ENCODE measurements at places on chromosomes 12 and 14.

- DNase-seq, result peak; percentile 59
Observed at GRCh38 chr14:90726656-90727055, 89.6 kb downstream of the TTC7B start.

DNA sequence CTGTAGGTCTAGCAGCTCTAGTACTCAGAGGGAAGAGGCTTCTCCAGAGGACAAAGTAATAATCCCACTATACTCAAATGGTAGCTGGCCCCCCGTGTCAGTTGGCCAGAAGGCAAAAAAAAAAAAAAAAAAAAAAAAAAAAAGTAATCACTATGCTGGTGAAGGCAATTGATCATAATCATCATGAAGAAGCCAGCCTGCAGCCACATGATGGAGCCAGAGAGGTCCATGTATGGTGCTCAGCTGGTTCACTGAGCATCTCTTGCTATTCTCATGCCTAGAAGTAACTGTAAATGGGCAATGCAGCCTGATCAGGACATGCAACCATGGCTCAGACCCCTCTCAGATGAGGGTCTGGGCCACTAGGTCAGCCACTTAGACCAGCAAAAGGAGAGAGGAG is 378.8 kb downstream of the MED13L start:
- DNase-seq, result no peak

GRCh38 chr14:37590428-37591139 is 4.5 kb downstream of the FOXA1 start:
- no peak for DNase-seq

DNA sequence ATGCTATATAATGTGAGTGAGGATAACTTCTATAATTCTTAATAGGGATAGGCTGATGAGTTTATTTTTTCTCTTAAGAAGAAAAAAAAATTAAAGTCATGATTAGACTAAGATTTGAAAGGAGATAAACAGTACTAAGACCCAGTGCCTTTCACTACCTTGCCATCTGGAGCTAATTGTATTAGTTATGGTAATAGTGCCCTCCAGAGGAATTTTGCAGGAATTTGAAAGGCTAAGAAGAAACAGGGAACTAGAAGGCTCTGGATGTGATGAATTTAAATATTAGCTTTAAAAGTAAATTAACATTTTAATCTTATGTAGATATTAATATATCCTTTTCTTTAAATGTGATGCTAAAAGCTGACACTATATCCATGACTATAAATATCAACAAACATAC is 36.6 kb upstream of the PIK3C2G start:
- DNase-seq, result no peak

- DNase-seq, result no peak
Observed at GRCh38 chr14:92383805-92384204, 60.8 kb downstream of the SLC24A4 start.

- DNase-seq, result no peak
Observed at GRCh38 chr12:123055281-123055766, 74.8 kb downstream of the ARL6IP4 start.

- no peak for DNase-seq
Observed at GRCh38 chr14:51784466-51784865, 75.9 kb upstream of the GNG2 start.

DNA sequence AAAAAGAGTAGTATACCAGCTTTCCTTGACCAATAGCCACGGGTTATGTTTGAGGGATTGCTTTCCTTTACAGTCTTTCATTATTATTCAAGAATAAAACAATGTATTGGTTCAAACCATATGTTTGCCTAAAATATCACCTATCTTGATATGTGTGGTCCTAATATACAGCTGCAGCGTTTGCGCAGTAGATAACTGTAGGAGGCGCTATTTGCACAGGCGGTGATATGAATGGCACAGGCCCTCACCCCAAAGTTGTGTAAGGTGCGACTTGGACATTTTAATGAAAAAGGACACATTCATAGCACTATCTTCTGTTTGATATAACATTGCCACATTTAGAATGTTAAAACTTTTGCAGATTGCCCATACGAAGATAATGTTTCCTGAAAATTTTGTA is 298.4 kb downstream of the TRHDE start:
- no peak for DNase-seq

GRCh38 chr12:46470975-46471374 is 98.4 kb upstream of the SLC38A2 start:
- no peak for DNase-seq

DNA sequence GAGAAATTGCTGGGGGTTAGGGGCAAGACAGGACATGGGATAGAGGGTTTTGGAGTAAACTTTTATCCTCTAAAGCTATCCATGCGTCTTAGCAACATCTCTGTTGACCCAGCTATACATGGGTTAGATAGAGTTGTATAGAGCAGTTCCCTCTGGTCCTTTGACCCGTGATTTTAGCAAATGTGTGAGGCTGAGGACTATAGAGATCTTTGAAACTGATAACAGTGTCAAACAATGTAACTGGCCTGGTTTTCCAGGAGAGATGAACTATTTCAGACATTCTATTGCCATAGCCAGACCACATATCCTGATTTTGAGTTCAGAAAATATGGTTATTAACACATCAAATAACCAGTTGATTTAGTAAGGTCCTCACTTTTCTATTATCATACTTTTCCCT is 60.4 kb downstream of the B4GALNT3 start:
- no peak for DNase-seq

DNA sequence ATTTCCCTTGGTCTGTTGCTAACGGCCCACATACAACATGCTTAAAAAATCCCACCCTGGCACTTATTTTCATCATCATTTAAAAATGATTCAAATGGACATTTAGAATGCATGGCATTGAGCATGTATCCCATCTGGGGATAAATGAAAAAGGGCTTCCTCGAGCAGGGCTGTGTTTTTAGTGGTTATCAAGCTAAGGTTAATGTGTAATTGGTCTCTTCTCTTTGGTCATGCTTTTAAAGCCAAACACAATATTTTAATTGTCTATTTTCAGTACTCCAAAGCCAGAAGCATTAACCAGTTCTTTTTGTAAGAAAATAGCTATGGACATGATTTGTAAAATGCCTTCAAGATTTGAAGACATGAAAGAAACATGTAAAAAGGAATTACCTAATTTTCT is 1.9 kb upstream of the TRHDE start:
- DNase-seq, result no peak

GRCh38 chr12:120654656-120655055 is 14.2 kb downstream of the CABP1 start:
- no peak for DNase-seq

GRCh38 chr14:49294621-49295148 is 291.5 kb downstream of the RPS29 start:
- no peak for DNase-seq

- no peak for DNase-seq
Observed at GRCh38 chr14:64217308-64217707, 76.9 kb downstream of the ESR2 start.

DNA sequence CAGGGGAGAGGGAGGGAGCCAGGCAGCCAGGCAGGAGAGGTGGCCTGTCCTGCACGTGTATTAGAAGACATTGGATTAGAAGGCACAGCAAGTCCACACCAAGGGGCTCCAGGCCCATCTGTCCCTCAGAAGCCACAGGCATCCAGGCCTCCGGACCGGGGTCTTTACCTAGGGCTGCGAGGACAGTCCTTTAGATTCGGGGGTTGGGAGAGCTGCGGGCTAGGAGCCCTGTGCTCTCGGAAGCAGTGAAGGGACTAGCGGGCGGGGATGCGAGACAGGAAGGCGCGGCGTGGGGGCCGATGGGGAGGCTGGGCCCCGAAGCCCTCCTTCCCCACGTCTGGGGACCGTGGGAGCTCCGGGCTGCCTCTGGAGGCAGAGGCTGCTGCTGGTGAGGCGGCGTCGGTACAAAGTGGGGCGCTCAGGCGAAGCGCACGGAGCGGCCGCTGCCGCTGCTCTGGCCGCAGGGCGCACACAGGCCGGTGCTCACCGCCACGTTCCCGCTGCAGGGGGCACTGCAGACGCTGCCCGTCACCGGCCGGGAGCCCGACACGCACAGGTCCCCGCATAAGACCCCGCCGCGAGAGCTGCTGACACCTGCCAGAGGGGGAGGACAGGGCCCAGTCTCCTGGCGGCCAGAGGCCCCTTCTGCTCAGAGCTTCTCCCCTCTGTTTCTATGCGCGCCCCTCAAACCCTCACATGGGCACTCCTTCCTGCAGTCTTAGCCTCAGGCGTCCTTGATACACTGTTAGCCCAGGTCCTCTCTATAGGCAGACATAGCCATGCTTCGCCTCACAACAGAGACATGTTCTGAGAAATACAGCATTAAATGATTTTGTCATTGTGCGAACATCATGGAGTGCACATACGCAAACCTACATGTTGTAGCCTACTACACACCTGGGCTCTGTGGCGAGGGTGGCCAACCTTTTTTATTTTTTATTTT is 17.3 kb downstream of the KRT7 start:
- DNase-seq, result no peak

DNA sequence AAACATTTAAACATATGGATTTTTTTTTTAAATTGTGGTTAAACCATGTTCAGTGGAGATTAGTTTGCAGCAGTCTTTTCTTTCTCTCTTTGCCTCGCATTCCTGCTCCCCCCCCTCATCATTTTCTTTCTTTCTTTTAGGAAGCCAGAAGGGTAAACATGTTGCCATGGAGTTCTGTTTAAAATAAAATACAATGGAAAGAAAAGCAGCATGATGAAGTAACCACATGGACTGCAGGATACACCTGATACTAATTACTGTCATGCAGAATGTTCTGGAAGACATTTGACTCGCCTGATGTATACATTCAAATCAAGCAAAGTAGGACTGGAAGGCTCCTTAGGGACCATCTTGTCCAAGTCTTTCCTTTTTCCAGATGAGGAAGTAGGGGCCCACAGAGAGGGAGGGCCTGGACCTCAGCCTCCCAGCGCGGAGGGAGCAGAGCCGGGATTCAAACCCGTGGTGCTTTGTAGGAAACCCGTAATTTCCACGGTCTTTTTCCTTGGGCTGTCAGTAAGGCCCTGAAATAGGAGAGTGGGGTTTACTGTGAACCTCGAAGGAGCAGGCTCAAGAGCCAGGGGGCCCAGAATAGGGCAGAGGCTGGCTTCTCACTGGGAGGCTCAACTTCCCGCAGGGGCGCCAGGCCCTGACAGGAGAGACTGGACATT is 2.4 kb upstream of the MEG3 start:
- no peak for DNase-seq

DNA sequence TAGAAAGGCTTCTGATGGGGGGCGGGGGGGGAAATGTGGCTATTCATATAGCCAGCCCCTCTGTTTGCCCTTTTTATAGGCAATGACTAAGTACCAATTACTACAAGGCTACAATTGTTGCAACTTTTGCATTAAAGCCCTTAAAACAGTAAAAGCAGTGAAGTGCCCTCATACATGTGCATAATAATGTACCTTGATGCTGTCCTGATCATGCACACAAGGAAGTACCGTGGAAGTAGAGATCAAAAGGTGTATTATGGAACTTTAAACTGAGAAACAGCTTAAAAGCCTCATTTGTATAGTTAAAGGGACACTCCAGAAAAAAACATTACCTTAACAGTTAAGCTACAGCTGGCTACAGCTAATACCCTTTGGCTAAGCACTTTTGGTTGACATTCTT is 111.8 kb downstream of the PLEKHG7 start:
- DNase-seq, result no peak

DNA sequence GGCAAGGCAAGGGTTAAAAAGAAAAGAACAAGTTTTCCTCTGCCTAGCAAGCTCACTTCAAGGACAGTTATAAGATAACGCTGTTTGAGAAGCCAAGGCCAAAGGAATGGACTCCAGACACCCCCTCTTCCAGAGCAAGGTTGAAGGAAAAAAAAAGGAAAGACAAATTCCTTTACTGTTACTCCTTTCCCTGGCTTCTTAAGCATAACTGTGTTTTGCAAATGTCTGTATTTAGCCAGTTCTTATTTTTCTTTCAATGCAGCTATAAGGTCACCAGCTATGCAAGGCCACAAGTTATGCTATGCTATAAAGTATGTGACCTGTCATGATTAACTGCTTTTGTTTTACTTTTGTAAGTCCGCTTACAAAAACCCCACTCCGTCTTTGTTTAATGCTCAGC is 26.6 kb downstream of the ZNF410 start:
- DNase-seq, result no peak

DNA sequence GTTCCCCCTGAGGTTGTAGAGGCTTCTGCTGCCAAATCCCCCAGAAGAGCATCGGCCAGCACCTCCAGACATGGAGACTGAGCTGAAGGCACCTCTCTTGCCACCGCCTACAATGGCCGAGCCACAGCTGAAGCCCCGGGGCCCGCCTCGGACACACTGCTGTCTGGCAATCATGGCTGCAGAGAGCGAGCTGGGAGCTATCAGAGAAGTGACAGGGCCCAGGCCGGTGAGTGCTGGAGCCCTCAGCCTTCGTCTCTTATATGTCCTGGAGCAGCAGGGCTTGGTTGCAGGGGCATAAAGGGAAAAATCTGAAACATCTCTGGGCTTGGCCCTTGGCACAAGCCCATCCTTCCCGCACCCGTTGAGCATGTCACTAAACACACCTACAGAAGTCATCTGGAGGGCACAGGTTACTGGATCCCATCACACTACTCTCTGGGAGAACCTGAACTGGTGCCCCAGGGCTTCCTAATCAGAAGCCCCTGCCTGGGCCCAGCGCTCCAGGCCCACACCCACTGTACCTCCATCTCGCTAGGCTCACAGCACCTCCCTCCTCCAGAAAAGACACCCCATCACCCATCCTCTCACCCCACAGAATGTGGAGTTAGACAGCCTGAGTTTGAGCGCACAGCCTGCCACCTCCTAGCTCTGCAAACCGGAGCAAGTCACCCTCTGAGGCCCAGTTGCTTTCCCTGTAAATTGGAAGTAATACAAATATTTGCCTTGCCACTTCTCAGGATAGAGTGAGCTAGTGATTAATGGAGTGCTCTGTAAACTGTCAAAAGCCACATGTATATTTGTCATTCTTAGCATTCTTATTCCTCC is at the start of gene KRT4:
Gene KRT4, minus strand, starts transcription at position 232 of the 825 bp plus-strand sequence. Its CDS starts 58 bp downstream, at position 174.
- no peak for DNase-seq

DNA sequence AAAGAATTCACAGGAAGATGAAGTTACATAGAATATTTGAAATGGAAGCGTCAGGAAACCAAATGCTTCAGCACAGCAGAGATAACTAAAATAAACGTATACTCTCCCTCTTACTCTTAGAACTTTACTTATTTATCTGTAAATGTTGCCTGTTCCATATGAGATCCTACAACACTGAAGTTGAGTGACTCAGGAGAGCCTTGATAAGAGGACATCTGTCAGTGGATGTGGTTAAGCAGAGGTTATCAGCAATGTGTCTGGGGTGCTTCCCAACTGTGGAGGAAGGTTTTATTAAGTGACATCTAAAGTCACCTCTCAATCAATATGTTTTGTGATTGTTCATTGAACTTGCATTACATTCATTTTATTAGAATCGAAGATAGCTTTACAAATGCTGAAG is 81.9 kb downstream of the NEDD1 start:
- DNase-seq, result no peak

DNA sequence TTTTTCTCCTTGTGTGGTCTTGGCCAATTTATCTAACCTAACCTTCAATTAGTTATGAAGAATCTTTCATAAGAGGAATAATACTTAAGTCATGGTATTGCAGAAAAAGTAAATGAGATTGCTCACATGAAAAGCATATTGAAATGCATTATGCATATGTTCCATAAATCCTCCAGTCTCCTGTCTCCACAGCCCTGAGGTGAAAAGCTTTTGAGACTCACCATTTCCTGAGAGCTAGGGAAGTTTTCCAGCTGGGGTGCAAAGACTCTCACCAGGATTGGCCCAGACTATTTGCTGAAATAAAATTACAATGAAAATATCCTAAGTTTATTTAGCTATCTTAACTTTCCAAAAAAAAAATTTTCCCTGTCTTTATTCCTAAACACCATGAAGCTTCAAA is 723.8 kb upstream of the FLRT2 start:
- no peak for DNase-seq

- DNase-seq, result no peak
Observed at GRCh38 chr12:118537481-118537917, 161.1 kb downstream of the SUDS3 start.
